ENCODE measurements at places on chromosomes 2 and 18. TPM values are rescaled to one million over a fixed set of nuclear protein-coding genes. Genes with fewer than 3 reads are reported as not detected.

SGPP2 gene
- polyA plus RNA-seq: 13.6 TPM

POTEJ gene
- not detected for polyA plus RNA-seq

SAG gene
- polyA plus RNA-seq: not detected

IL1R1 gene
- 12.8 TPM for polyA plus RNA-seq

SKA1 gene
- 0.11 TPM for polyA plus RNA-seq

- no peak for DNase-seq
Measured at GRCh38 chr2:235860871-235861270, 307.3 kb downstream of the GBX2 start.

DNA sequence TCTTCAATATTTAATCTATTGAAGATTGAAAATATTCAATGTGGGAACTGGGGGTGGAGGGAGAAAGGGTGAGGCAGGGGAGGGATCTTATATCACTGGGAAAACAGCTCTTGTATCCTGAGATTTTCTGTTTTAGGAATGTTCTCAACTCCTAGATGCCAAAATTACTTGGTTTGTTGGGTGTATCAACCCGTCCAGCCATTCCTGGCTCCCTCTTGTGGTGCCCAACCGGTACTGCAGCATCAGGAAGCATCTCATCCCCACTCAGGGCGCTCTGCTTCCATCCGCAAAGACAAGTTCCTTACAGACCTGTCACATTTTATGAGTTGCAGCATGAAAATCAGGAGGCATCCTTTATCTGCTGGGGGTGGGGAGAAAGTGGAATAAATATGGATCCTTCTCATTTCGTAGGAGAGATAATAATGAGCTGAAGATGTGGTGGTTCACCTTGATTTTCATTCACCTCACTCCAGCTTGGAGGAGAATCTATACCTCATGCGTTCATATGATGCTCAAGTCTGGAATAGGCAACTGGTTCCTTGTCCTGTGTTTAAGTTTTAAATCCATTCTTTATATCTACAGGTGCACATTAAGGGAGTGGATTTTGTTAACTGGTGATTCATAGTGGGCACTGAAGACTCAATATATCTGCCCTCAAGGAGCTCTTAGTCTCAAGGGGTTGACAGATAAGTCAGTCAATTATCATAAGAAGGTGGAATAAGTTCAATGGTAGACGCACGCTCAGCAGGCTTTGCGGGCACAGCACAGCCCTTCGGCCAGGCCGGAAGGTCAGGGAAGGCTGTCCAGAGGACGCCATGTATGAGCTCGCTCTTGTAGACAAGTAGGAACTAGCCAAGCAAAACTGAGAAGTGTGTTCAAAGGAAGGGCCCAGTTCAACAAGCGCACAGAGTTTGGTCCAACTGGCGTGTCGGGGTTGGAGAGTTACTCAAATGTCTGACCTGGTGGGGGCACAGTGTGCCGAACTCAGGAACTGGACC is 127.3 kb downstream of the RNF144A start:
- DNase-seq: peak; percentile 81

DNA sequence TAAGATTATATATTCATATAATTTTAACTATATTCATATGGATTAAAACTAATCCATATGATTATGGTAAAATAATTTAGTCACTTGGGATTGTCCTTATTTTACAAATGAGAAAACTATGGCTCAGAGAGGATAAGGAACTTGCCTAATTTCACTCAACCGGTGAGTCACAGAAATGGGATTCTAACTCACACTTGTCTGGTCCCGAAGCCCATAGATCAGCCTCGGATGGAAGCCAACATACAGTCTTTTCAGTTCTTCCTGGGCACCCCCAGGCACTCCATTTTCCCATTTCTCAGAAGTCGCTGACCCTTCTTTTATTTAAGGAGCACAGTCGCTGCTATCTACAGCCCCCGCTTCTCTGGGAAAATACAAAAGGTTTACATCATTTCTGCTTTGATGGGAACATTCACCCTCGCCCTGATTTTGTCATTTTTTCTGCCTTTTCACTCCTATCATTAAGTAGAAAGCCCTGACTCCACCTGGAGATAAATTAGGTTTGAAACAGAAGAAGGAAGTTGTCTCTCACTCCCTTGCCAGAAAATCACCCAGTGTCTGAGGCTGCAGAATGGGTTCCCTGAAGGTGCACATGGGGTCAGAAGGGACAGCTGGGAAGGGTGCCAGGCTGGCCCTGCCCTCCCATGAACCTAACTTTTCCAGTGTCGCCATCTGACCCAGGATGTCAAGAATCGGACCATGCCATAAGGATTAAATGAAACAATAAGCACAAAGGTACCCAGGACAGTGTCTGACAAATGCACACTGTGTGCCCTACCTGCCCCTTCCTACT is 36.6 kb downstream of the CYP1B1 start:
- DNase-seq: no peak

DNA sequence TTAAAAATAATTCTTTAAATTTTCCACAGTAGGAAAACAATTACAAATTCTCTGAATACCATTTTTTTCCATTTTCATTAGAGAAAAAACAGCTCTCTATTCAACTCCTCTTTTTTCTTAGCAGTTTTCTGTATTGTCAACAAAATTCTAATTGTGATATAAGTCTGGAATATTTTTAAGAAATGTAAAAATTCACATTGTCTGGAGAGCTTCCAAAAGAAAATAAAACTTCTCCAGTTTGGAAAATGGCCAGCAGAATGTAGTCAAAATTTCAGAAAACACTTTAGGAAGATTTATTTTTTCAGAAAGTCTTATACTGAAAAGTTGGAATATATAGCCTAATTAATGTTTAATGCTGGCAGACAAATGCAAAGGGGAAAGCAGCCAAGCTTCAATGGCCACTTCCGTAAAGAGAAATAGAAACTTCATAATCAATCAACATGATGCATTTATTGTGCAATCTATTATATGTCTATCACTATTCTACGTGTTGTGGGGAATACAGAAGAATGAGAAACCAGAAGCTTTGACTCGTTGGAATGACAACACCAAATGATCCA is 733.2 kb upstream of the PKDCC start:
- no peak for DNase-seq

GRCh38 chr2:234730066-234730640 is 221.7 kb upstream of the SH3BP4 start:
- no peak for DNase-seq

DNA sequence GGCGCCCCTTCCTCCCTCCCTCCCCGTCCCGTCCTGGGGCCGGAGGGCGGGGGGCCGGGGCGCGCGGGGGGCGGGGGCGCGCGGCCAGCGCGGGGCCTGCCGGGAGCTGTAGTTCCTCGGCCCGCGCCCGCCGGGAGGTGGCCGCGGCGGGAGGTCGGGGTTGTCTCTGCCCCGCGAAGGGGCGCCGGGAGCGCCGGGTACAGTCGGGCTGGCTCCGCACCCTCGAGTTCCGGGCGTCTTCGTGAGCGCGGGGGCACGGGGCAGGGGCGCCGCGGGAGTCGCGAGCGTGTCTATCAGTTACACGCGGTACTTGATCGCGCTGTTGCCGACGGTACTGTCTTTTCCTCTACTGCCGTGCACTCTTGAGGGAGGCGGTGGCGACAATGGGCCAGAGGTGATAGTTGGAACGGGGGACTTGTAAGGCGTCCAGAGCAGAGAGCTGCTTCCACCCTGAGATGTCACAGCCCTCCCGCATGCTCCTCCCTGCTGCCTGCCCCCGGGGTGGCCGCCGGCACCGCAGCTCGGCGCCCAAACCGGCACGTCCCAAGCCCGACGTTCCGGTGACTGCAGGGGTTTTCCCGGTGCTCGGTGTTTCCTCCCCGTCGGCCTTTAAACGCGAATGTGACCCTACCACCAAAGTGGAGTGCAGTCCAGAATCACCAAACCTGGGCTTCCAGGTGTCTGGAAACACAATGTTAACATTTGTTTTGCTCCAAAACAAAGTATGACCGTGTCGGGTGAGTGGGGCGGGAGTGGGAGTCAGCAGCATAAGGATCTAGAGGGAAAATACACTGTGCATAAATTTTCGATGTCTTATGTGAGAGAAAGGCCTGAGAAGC is at the start of gene PRKD3:
PRKD3 (minus strand) TSS at position 48 of the 839 bp plus-strand sequence. CDS start 8,309 bp downstream, outside the sequence.
- DNase-seq: no peak

DNA sequence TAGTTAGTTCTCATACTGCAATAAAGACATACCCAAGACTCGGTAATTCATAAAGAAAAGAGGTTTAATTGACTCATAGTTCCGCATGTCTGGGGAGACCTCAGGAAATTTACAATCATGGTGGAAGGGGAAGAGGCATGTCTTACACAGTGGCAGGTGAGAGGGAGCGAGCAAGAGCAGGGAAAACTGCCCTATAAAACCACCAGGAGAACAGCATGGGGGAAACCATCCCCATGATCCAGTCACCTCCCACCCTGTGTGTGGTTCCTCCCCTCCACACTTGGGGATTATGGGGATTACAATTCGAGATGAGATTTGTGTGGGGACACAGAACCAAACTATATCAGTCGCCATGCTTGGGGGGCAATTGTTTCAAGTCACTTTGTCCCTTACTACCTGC is 1.1 kb upstream of the SSB start:
- no peak for DNase-seq

DNA sequence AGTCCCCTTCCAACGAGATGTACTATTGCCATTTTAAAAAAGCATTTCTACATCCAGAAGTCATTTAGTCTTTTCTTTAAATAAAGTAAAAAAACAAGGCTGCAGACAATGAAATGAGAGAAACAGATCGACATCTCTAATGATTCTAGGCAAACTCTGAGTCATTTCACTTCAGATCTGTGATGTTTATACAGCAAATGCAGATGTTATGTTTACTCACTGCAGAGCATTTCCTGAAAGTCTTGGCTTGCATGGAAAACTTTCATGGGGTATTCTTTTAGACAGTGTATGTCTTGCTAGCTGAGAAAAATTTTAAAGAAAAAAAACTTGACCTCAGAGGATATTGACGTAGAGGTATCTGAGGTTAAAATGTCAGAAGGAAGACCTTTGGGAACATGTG is 797.4 kb downstream of the CNTNAP5 start:
- no peak for DNase-seq

DNA sequence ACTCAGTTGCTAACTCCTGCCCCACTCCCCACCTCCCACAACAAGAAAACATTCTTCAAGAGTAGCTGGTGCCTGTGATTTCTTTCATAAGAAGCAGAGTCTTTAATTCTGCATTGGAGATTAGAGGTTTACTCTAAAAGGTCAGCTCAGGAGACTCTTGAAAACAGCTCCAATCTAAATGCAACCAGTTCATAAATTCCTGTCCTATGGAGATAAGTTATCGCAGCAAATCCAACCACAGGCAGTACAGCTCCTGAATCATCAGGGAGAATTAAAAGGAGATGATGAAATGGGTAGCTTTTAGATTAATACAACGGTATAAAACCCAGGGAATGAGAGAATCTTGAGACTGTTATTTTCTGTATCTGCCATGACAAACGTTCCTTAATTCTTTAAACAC is 130.7 kb downstream of the SOCS6 start:
- no peak for DNase-seq

DNA sequence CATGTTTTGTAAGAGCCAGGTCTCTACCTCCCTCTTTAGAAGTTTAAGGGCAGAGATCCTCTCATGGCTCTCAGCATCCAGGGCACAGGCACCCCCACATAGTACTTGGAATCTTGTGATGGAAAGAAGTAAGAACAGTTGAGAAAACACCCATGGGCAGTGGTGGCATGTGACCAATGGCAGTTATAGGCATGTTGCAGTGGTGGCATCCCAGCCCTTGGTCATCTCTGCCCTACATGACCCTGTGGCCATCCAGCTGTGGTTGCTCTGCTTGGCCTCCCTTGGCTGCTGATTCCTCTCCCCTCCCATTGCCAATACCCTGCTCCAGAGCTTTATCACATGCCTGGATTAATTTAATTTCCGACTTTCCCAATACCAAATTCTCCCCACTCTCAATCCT is 13.3 kb upstream of the MSH2 start:
- DNase-seq: no peak

- no peak for DNase-seq
Measured at GRCh38 chr2:68456198-68456597, 10.9 kb downstream of the FBXO48 start.

GRCh38 chr2:194304191-194304590 is 1352.8 kb upstream of the SLC39A10 start:
- no peak for DNase-seq

DNA sequence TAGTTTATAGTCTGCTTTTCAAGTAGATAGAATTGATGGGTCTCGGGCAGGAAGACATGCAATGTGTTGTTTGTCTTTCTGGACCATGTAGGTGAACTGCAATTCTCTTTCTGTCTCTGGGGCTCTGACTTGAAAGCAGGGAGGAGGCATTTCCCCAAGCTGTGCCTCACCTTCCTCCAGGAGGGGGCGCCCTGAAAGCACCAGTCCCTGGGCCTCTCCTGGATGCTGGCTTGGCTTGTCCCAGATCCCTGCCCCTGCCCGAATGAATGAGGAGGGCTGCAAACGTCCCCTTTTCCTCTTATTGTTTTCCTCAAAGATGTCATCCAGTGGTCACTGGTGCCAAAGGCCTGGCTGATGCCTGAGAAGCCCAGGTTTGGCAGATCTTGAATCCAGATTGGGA is 270.6 kb downstream of the CELF4 start:
- no peak for DNase-seq

DNA sequence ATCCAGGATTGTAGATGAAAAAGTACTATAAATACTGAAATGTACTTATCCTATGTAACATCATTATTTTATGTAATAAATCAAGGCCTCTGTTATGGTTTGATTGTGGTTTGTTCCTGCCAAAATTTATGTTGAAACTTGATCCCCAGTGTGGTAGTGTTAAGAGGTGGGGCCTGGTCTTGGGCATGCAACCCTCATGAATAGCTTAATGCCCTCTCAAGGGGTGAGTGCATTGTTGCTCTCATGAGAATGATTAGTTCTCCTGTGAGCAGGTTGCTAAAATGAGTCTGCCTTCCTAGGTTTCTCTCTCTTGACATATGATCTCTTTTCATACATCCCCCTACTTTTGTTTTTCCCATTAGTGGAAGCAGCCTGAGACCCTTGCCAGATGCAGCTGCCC is 915.4 kb downstream of the TSN start:
- DNase-seq: no peak

DNA sequence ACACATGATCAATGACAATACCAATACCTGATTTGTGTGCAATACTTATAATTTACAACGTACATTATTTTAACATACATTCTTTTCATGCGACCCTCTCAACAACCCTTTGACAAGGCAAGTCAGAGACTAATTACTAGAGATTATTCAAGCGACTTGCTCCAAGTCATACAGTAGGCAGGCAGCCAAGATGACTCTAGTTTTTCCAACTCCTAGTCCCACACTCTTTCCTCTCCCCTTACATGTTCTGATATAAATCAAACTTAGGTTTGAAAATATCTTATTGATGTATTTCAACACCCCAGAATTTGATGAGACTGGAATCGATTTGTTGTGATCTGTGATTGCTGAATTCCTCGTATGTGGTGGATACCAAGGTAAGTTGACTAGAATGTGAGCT is 8.0 kb upstream of the CYP27C1 start:
- no peak for DNase-seq

Measured in heart left ventricle (tissue), 16 donors.